ENCODE measurements at places on chromosomes 12 and 14. TPM values are rescaled to one million over a fixed set of nuclear protein-coding genes. Genes with fewer than 3 reads are reported as not detected.

The INHBC gene
- total RNA-seq: not detected

The FBLN5 gene
- 2.0 TPM for total RNA-seq

The STRAP gene
- total RNA-seq: 75.5 TPM

- DNase-seq: no peak
Measured at GRCh38 chr12:40099423-40099853, 6.4 kb downstream of the SLC2A13 start.

- DNase-seq: no peak
Measured at GRCh38 chr12:11607313-11608081, 42.0 kb upstream of the ETV6 start.

DNA sequence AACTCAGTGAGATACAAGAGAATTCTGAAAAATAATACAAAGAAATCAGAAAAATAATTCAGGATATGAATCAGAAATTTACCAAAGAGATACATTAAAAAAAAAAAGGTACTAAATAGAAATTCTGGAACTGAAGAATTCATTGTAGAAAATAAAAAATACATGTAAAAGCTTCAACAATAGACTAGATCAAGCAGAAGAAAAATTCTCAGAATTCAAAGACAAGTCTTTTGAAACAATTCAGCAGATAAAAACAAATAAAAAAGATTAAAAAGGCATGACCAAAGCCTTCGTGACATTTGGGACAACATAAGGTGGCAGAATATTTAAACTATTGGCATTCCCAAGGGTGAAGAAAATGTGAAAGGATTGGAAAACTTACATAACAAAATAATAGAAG, 133.1 kb upstream of the CNOT2 start:
- no peak for DNase-seq
